ENCODE measurements at places on chromosomes 2 and 18.
A peak's percentile ranks its signal among the peaks of the same experiment; 100 is the strongest.

- peak; percentile 70 for DNase-seq
These were observed 20.9 kb upstream of the DNMT3A start for GRCh38 chr2:25362434-25363145.

DNA sequence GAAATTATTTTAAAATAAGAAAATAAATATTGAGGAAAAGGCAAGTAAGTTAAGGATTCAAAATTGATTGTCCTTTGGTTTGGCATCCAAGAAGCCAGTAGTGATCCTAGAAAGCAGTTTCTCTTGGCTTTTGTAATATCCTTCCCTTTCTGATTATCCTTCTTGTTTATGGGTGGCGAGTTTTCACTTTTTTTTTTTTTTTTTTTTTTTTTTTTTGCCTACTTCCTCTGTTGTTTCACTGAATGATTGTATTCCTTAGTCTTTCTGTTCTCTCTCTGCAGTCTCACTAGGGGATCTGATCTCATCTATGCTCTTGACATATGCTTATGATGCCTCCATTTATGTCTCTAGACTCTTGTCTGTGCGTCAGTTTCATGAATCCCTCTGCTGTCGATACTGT, 4.2 kb downstream of the NAPG start:
- DNase-seq: no peak

DNA sequence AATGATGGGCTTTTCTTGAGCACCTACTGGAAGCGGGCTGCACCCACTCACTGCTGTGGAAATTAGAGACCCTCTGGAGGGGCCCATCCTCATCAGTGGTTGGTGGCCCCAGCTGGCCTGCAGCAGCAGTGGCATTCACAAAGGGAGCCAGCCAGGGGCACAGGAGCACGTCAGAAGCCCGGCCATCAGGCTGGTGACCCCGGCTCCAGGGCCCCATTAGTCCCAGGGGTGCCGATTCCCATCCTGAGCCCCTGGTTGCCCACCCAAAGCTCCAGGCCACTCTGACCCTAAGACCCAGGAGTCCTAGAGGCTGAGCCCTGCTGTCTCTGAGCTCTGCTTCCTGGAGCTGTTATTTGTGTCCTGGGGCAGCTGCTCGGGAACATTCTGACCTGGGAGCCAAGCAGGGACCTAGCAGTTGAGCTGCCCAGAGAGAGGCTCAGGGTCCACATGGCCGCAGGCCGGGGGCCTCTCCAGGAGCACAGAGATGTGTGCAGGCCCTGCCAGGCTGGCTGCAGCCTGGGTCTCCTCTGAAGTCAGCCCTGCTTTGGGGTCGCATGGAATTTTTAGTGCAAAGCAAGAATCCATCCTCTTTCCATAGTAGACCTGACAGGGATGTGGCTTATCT, 207.2 kb downstream of the KLHL29 start:
- no peak for DNase-seq

DNA sequence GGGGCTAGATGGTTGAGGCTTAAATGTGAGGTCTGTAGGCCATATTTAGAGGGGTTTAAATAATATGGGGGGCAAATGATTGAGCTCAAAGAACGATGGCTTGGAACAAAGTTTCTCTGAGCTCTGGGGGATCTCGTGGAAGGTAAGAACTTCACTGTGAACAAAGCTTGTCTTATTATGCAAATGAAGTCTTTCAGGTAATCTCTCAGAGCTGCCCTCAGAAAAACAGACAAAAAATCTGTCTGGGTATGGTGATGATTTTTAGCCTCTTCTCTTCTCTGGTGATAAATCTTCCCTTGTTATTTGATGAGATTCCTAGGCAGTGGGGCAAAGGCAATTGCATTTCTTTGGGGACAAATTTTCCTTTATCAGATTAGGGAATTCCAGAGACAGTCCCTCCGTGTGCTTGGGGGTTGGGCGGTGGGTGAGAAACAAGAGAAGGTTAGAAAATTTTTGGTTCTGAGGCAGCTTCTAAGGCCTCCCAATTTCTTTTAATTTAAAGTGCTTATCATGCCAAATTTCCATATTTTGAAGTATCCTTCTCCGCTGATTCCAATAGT, 760.4 kb downstream of the TSN start:
- DNase-seq: no peak

GRCh38 chr18:35409911-35410310, 32.8 kb upstream of the ZNF396 start:
- DNase-seq: no peak

GRCh38 chr2:238940806-238941205, 92.9 kb downstream of the TWIST2 start:
- DNase-seq: no peak

DNA sequence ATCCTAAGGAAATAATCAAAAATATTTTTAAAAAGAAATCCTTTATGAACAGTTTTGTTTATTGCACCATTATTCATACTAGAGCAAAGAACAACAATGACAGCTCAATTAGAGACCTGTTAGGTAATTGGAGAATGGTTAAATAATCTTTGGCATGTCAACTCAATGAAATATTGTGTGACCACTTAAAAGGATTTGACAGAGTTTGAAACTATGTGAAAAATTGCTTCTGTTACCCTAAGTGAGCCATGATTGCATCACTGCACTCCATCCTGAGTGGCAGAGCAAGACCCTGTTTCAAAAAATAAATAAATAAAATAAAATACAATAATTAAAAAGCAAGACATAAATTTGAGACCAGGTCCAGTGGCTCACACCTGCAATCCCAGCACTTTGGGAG, 66.1 kb upstream of the ATP8B1 start:
- no peak for DNase-seq

DNA sequence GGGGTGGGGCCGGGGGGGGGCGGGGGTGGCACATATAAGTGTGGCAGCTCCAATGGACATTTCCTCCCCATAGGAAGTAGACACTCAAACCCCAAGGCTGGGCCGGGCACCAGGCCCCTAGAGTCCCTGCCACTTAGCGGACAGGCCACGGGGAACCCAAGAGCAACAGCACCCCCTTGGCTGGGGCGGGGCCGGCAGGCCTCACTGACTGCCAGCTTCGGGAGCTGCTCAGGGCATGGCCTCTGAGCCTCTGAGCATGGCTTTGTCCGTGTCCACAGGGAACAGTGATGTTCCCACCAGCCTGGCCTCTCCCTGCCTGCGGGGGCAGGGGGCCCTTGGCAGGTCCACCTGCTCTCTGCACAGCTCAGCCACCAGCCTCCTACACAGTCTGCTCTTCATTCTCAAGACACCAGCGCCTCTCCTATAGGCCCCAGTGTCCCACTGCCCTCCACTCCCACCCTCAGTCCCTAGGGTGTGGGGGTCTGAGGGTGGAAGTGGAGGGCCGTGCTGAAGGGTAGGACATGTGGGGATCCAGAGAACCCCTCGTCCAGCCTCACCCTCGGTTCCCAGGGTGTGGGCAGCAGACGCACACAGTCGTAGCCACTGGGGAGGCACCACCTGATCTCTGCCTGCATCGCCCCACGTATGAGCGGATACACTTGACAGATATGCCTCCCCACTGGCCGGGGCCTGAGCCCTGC, 106.7 kb downstream of the FAM210A start:
- no peak for DNase-seq

GRCh38 chr2:88036182-88036581, 19.4 kb downstream of the KRCC1 start:
- no peak for DNase-seq

GRCh38 chr2:215579809-215580208, 143.9 kb upstream of the FN1 start:
- no peak for DNase-seq

GRCh38 chr2:53755121-53755520, 12.5 kb upstream of the CHAC2 start:
- DNase-seq: peak; percentile 57

GRCh38 chr2:156803243-156803642, 367.1 kb downstream of the GPD2 start:
- no peak for DNase-seq

DNA sequence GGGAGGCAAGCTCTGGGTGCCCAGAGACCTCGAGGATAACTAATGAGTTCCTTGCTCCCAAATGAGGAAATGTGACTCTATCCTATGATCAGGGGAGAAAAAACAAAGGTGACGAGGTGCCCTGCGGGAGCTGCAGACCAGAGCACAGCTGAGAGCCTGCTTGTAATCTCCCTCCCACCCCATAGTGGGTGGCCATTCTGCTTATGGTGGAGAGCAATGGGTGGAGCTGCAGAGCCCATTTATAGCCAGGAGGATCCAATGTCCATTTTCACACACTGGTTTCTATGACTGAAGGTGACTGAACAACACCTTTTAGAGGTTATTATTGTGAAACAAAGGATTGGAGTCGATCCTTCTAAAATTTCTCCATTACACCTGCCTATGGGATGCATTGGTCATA, 153.3 kb downstream of the COL6A3 start:
- no peak for DNase-seq

DNA sequence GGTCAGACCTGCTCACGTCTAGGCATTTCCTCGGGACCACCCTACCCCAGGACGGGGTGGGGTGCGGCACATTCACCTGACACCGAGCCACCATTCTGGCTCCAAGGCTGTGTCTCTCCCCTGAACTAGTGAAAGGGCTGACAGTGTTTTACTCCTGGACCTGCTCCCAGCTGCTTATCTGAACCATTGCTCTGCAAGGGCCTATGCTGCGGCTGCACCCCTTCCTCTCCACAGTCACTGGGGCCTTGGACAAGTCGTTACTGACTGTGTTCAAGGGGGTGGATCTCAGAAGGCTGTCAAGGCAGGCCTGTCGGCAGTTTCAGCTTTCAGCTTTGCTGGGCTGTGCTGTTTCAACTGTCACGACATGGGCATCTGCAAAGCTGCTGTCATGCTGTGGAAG, 11.7 kb downstream of the CREG2 start:
- DNase-seq: no peak

DNA sequence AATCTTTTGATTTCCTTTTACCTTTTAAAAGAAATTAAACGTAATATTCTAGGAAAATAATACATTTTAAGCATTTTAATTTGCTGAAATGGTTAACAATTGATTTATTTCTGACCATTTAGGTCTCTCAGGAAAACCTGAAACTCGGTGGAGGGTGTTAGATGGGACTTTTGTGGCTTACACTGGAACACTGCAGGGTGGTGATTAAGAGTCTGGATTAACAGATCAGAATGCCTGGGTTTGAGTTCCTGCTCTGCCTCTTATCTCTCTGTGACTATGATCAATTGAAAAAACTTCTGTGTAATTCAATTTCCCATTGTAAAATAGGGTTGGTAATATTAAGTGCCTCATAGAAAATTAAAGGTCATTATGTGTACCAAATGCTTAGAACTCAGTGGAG, 168.7 kb downstream of the UBE2E3 start:
- no peak for DNase-seq

GRCh38 chr18:45951016-45951714, 16.0 kb downstream of the EPG5 start:
- peak; percentile 65 for DNase-seq

- no peak for DNase-seq
These were observed 66.5 kb upstream of the TNFRSF11A start for GRCh38 chr18:62258616-62259015.

DNA sequence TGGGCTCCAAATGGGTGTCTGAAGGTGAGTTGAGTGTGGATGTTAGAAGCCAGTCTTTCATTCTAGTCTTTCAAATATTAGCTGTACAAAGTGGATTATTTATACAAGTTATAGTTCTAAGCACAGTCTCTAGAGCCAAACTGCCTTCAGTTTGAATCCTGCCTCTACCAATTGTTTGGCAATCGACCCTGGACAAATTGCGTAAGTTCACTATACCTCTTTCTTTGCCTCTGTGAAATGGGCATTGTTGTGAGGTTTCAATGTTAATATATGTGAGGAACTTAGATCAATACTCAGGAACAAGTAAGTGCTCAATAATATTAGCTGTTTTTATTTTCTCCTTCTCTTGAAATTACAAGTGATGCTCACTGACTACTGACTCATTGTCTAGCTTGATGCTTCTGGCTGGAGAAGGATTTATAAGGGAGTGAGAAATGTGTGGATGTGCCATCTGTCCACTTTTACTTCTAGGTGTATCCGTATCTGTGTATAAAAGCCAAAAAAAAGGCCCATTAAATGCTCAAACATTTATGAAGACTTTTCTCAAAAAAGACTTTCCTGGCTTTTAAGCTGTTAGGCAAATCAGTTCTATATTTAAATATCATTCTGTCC, 48.1 kb upstream of the RAPH1 start:
- no peak for DNase-seq

- no peak for DNase-seq
These were observed 112.2 kb downstream of the VAPA start for GRCh38 chr18:10025711-10026670.

DNA sequence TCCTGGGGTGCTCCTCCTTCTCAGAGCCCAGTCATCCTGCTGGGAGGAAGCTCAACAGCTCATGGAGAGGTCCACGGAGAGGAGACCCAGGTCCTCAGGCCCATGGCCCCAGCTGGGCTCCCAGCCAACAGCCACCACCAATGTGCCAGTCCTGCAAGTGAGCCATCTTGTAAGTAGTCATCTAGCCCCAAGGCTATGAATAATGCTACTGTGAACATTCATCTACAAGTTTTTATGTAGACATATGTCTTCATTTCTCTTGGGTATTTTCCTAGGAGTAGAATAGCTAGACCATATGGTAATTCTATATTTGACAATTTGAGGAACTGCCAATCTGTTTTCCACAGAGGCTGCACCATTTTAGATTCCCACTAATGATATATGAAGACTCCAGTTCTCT, 166.1 kb downstream of the MTCL1 start:
- no peak for DNase-seq

- no peak for DNase-seq
These were observed 57.2 kb downstream of the COBLL1 start for GRCh38 chr2:164784376-164784775.

GRCh38 chr2:205704127-205704741, 21.9 kb downstream of the NRP2 start:
- DNase-seq: no peak

Measured in psoas muscle (tissue), 8 donors.